Myocyte (in vitro differentiated cells): ENCODE measurements at places on chromosomes 2 and 18. TPM values are rescaled to one million over a fixed set of nuclear protein-coding genes. Genes with fewer than 3 reads are reported as not detected.

The DCAF17 gene
- 18.9 and 24.1 TPM in 2 replicates for total RNA-seq

The LINC00305 gene
- total RNA-seq = not detected in 2 replicates

The PLA2R1 gene
- 5.6 and 6.0 TPM in 2 replicates for total RNA-seq

The G6PC2 gene
- not detected in 2 replicates for total RNA-seq

The UGT1A5 gene
- not detected in 2 replicates for total RNA-seq

The CCDC121 gene
- 1.8 and 3.0 TPM in 2 replicates for total RNA-seq

DNA sequence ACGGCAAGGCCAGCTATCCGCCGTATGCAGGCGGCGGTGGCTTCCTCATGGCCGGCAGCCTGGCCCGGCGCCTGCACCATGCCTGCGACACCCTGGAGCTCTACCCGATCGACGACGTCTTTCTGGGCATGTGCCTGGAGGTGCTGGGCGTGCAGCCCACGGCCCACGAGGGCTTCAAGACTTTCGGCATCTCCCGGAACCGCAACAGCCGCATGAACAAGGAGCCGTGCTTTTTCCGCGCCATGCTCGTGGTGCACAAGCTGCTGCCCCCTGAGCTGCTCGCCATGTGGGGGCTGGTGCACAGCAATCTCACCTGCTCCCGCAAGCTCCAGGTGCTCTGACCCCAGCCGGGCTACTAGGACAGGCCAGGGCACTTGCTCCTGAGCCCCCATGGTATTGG lies 3.1 kb downstream of the B3GNT7 start:
- no peak for DNase-seq

DNA sequence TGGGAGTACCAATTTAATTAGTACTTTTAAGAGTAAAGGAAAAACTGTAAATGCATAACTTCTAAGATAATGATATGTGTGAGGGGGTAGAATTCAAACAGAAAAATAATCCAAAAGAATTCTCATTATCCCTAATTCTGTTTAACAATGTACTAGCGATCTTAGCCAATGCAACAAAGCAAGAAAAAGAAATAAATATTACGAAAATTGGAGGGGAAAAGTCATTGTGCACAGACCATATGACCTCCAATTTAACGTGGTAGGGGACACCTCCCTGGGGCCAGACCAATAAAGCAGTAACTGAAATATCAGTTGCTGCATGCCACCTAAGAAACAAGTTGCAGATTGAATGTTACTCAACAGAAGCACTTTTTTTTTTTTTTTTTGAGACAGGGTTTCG lies 25.9 kb upstream of the PEX13 start:
- DNase-seq = no peak

DNA sequence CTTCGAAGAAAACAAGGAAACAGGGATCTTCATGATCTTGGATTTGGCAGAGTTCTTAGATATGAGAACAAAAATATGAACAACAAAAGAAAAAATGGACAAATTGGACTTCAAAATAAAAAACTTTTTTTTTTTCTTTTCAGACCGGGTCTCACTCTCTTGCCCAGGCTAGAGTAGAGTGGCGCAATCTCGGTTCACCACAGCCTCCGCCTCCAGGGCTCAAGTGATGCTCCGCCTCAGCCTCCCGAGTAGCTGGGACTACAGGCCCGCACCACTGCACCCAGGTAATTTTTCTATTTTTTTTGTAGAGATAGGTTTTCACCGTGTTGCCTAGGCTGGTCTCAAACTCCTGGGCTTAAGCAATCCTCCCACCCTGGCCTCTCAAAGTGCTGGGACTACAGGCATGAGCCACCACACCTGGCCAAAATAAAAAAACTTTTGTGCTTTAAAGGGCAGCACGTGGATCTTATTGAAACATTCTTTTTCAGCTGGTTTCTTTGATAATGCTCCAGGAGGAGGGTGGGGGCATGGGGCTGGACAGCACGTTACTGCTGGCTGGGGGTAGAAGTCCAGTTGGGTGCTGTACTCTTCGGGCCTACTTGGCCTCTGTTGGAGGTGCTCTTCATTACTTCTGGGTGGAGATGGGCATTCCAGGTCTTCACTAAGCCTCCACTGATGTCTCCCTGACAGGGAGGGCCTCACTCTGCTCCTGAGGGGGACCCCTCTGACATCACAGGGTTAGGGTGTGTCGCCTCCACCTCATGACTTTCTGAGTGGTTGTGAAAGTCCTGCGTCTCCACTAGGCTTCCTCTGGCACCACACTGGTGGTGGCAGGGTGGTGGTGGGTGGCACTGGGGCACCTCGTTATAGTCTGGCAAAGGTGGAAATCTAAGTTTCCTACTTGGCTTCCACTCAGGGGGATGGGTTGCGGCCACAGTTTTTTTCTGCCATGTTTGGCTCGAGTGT lies 150.5 kb upstream of the XPO1 start:
- no peak for DNase-seq

- peak; percentile 4 for DNase-seq
These were observed 187.6 kb downstream of the DOK6 start for GRCh38 chr18:69588301-69588700.

GRCh38 chr2:222813177-222813843 lies 47.5 kb upstream of the ACSL3 start:
- DNase-seq = no peak

- no peak for DNase-seq
These were observed 3.6 kb upstream of the RUFY4 start for GRCh38 chr2:218065239-218066006.

- DNase-seq = no peak
These were observed 40.5 kb upstream of the GAREM1 start for GRCh38 chr18:32511147-32511546.
